ENCODE measurements at places on chromosomes 6 and 20.

DNA sequence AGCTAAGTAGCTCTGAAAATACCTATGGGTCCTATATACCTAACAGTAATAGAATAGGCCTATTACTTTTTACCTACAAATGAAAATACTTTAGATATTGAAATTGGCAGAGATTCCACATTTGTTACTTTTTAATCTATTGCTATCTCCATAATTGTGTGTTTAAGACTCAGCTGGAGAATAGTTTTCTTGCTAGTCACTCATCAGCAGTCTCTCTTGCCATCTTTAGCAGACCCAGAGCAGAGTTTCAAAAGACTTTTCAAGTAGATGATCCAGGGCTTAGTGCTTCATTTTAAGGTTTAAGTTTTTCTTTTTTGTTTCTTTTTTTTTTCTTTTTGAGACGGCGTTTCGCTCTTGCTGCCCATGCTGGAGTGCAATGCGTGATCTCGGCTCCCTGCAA lies 12.9 kb downstream of the ANKS1A start:
- no peak for DNase-seq

GRCh38 chr6:140090871-140091270 lies 716.4 kb upstream of the CITED2 start:
- no peak for DNase-seq

GRCh38 chr6:166465671-166466087 lies 82.9 kb upstream of the MPC1 start:
- DNase-seq: no peak

- DNase-seq: no peak
These were observed 95.7 kb downstream of the SLC23A2 start for GRCh38 chr20:4905613-4906012.

DNA sequence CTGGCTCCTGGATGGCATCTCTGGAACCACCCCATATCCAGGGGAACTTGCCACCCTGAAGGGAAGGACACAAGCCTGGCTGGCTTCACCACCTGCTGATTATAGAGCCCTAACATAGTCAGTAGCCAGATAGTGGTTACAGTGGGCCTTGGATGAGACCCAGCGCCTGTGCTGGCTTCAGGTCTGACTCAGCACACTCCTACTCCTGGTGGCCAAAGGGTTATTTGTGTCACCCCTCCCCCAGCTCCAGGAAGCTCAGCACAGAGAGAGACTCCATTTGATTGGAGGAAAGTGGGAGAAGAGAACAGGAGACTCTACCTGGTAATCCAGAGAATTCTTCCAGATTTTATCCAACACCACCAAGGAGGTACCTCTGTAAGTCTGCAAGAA lies 12.8 kb downstream of the SNX14 start:
- no peak for DNase-seq

DNA sequence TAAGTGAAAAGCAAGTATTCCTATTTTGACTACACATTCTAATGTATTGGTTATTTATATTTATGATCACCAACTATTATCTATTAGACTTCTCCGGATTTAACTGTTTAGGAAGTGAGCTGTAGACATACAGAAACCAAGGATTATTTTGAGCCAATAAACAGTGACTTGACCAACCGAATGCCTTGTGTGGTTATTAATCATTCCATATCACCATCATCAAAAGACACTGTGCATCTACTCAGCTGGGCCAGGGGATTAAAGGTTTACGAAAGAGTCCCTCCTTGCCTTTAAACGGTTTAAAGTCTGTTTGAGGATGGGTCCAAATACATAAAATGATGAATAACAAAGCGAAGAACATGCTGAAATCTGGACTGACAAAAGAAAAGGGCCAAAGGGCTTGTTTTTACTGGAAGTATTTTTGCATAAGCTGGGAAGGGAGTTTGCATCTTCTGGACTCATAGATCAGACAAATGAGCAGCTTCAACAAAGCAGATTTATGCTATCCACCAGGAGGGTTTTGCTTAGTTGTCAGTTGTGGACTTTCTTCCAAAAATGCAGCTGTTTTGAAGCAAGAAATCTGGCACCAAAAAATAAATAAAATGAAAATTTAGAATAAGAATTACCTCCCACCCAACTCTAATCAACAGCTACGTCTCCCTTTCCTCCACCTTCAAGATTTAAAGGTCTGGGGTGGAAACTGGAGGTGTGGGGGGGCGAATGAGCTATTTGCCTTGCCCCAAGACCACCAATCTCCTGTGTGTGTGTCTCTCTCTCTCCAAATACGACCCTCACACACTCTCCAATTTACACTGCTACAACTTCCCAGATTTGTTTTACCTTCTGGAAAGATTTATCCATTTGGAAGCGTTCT lies 33.6 kb upstream of the ID4 start:
- no peak for DNase-seq

Data from activated naive CD4-positive, alpha-beta T cell (primary cell).